ENCODE measurements at places on chromosomes 2 and 18.

GRCh38 chr2:42132191-42132965 lies 36.8 kb upstream of the EML4 start:
- DNase-seq = no peak

DNA sequence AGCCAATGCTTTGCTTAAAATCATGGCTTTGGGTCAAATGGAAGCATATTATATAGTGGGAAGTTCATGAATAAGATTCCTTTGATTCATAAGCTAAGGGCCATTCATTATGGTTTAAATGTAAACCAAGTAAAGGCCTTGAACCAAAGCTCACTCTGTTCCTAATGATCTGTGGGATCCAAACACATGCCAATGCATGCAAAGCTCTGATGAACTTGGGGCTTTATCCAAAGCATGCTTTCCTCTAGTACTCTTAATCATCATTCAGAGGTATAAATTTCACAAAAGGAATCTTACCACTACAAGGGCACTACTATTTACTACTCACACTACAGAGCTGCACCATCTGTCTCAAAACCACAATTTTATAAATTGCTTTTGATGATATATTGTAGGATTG lies 102.8 kb upstream of the RBMS1 start:
- no peak for DNase-seq

DNA sequence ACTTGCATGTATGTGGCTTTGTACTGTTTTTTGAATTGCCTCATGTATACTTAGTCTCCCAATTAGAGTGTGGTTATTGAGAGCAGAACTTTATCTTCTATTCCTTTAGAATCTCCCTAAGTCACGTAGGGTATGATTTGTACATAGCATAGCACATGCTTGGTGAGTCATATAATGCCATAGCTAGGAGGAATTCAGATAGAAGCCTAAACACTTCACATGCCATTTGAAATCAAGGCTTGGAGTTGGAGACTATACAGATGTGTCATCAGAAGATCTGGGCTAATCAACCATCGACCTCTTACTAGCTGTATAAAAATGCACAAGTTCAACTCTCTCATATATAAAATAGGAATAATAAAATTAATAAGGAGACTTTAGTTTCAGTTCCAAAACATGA lies 222.6 kb upstream of the ST6GAL2 start:
- DNase-seq = peak; percentile 15

DNA sequence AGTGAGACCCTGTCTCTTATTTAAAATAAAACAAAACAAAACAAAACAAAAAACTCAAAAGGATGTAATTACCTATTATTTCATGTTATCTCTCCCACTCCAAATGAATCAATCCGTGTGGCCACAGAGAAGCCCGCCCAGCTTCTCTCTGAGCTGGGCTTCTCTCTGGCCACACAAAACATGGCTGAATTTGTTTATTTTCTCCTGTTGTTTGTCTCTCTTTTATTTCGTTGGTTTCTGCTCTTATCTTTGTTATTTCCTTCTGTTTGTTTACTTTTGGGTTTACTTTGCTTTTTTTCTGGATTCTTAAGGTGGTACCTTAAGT lies 1.5 kb upstream of the TRABD2A start:
- DNase-seq = no peak

GRCh38 chr2:168639018-168639417 lies 163.4 kb upstream of the NOSTRIN start:
- DNase-seq = no peak

GRCh38 chr2:180722551-180723239 lies 257.7 kb upstream of the UBE2E3 start:
- DNase-seq = peak; percentile 41

- DNase-seq = peak; percentile 48
These were observed 352.7 kb upstream of the SLC39A10 start for GRCh38 chr2:195304310-195304709.

DNA sequence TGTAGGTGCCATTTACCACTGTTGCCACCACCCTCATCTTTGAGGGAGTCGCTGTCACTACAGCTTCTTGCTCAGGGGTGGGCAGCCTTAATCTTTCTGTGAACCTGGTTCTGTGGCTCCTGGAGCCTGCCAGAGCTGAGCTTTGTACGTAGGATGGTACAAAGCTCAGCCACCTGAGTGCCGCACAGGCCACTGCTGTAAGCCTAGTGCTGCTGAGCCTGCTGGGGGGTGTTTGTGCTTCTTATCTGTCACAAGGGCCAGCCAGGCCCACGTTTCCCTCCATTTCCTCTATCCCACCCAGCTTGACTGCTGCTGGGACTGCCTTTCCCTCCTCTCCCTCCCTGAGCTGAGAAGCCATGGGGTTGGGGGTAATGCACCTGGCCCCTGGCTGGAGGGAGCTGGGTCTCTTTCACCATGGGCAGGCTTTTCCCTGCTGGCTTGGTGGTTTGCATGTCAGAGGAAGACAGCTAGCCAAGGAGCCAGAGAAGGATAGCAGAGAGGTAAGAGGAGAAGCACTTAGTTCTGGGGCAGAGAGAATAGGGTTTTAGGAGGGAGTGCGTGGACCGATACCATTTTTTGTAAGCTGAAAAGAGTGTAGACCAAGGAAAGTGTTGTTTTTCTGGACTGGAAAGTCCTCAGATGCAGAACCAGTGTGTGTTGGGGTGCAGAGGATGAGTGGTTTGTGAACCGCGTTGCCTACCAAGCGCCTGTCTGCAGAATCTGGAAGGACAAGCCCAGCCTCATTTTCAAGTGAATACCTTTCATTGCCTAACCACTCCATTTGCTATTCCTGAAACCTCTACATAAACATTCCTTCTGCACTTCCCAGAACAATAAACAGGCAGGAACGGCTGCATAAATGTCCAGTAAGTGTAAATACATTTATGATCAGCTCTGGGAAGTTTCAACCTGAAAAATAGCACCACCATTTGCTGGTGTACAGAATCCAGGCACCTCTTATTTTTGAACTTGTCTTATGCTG lies 45.1 kb upstream of the FHL2 start:
- peak; percentile 42 for DNase-seq

DNA sequence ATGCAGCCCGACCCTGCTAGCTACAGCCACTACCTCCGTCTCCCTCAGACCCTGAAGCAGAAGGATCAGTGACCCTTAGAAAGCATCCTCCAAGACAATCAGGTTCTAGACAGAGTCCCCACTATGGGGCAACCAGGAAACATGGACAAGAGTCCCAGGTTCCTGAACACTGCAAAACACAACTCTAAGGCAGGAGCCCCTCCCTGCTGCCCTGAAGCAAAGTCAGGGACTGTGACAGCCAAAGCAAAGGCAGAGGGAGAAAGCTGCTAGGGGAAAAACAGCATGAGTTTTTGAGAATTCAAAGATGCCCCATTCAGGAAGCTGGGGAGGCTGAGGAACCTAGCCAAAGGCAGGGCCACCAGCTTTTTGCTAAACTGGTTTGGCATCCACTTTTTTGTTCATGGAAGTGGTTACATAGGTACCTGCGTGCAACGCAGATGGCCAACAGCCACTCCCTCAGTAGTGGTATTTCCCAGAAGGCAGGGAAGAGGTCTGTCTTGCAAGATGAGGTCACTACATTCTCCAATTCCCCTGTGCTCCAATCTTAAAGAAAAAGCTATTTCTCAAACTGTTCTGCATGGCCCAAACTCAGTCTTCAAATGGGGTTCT lies 33.2 kb downstream of the MYO5B start:
- DNase-seq = peak; percentile 84

DNA sequence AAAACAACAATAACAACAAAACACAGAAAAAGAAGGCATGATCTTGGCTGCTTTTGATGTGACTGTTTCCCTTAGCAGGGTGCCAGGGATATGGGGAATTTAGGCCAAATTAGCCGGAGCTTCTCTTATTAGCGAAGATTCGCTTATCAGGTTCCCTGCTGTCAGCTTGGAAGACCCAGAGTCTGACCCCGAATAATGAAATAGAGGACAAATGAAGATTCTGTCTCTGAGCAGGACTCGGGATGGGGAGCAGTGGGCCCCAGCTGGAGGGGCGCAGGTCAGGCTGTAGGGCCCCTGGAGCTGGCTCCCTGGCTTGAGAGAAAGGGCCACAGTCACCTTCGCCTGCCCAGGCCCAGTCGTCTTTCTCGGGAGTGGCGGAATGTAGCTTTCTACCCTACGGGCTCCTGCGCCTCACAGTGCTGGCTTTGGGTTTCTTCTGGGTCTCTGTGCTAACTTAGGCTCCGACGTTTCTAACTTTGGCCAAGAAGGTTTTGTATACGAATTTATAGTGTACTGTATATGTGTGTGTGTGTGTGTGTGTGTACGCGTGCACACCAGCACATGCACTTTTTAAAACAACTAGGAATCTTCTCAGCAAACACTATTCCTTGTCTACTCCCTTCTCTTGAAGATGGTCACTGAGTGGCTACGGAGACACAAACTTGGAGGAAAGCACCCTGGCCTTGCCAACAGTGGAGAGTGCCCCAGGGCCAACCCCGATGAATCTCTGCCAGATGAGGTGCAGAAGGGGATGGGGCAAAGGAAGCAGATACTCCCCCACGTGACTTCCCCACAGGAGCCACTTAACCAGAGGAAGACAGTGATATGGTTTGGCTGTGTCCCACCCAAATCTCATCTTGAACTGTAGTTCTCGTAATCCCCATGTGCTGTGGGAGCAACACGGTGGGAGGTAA lies 195.6 kb upstream of the COPS8 start:
- no peak for DNase-seq

- no peak for DNase-seq
These were observed 86.3 kb downstream of the MAIP1 start for GRCh38 chr2:200041639-200042038.

DNA sequence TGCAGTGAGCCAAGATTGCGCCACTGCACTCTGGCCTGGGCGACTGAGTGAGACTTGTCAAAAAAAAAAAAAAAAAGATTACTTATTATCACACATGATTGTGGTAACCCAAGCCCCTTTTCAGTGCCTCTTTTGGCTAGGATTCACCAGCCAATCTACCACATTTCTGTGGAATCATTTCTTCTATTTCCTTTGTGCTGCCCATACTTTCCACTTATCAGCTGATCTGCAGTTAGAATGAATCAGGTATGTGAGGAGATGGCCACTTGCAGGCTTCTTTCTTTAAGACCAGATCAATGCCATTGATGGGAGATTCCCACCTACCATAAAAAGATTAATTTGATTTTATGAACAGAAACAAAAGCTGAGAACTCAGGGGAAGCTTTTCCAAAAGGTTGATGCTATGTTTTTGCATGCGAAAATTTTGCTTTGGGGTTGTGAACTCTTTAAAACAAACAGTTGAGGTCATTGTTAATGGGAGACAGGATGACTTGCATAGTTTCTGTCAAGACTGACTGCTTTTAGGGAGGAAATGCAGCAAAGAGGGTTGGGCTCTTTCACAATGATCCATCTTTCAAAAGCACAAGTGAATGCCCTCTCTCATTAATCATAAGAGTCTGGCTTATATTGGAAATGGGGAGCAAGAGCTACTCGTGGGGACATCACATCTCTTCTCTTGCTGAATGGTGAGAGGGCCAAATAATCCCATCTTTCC lies 66.9 kb upstream of the CYP26B1 start:
- DNase-seq = peak; percentile 80

DNA sequence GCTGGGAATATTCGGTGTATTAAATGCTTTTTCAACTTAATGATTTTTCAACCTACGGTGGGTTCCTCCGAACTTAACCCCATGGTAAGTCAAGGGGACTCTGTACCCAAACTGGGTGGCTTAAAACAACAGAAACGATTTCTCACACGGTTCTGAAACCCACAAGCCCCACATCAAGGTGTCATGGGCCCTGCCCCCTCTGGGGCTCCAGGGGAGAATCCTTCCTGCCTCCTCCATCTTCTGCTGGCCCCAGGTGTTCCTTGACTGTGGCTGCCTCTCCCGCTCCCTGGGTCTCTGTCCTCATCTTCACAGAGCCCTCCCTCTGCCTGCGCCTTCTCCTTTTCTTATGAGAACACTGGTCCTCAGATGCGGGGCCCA lies 301.3 kb upstream of the SALL3 start:
- DNase-seq = no peak

GRCh38 chr2:127422559-127423477 lies 4.6 kb downstream of the PROC start:
- DNase-seq = no peak

DNA sequence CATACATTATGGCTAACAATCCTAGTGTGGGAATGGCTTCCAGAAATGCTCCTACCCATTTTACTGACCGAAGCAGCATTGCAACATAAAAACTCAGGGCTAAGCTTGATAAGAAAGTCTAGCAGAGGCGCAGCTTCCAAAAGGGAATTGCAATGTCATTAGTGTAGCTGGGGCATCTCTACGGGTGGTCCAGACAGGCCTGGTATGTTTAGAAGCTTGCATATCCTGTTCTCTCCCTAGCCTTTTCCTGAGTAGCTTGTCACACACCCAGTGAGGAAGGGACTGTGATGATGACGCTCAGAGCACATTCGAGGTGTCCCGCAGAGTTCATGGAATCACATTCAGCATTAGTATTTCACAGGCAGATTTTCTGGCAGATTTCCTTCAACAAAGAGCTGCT lies 38.0 kb upstream of the COL5A2 start:
- no peak for DNase-seq

DNA sequence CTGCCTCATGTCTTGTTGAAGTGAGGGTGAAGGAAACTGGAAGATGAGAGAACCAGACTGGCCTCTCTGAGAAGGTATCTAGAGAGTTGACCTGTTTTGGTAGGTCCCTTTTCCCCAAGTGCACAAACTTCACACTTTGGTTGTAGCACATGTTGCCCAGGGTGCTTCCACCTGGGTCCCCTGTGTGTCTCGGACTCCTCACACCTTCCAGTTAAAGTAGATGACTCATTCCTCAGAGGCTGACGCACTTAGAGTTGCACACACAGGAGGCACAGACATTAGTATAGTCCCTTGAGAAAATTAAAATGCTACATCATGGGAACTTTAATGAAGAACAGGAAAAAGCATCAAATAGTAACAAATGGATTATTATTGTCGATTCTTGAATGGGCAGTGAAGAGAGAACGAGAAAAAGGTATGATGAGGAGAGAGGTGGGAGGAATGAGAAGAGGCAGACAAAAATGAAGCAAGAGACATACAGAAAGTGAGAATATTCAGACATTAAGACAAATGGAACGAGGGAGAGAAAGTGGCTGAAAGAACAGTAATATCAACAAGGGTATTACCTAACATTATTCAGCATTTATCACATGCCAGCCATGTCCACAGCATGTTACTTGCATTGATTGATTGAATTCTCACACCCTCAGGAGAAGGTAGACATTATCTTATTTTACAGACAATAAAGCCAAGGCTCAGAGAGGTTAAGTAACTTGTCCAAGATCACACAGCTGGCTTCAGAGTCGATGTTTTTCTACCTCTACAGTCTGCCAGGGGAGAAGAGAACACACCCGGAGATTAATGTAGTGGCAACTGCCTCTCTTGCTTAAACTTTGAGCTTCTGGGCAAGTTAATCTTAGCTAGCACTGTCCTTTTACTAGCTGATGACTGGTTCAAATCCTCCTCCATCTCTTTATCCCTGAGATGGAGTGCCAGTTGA lies 68.6 kb downstream of the FHOD3 start:
- DNase-seq = peak; percentile 53

DNA sequence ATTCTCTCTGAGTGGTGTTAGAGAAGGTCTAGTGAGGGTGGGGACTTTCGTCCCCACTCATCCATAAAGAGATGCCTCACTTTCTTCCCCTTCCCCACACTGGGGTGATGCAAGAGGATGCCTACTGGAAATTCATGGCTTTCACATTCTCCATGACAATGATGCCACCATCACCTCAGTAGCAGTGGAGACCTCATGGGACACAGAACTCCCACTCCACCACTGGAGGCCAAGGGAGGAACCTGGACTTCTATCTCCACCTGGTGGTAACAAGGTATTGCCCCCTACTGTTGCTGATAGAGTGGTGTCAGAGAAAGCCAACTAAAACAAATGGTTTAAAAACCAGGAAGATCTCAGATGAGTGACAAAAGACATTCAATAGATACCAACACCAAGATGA lies 110.9 kb downstream of the INHBB start:
- DNase-seq = no peak

- DNase-seq = no peak
These were observed 707.2 kb upstream of the REG3G start for GRCh38 chr2:78318275-78318674.

- DNase-seq = peak; percentile 22
These were observed 466.0 kb upstream of the TNP1 start for GRCh38 chr2:217325816-217326215.
